ENCODE measurements at places on chromosomes 4 and X.

- no peak for DNase-seq
Measured at GRCh38 chrX:72139538-72139937, 7.8 kb upstream of the RTL5 start.

DNA sequence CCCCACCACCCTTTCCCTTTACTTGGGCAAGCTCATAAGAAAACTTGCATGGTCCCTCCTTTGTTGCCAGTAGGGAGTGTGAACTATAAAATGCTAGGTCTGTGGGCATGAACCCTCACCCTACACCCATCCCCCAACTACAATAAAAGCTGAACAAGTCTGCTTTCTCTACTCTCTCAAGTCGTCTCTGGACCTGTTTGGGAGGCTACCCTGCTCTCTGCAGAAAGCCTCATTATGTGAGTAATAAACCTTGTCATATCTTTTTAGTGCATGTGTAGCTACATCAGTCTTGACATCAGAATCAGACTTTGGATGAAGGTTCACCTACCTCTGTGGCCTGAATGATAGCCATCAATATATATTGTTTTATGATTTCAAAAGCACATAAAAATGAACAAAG is 155.4 kb upstream of the FAM241A start:
- no peak for DNase-seq

GRCh38 chr4:163808011-163808410 is 313.5 kb downstream of the TMA16 start:
- DNase-seq: no peak

DNA sequence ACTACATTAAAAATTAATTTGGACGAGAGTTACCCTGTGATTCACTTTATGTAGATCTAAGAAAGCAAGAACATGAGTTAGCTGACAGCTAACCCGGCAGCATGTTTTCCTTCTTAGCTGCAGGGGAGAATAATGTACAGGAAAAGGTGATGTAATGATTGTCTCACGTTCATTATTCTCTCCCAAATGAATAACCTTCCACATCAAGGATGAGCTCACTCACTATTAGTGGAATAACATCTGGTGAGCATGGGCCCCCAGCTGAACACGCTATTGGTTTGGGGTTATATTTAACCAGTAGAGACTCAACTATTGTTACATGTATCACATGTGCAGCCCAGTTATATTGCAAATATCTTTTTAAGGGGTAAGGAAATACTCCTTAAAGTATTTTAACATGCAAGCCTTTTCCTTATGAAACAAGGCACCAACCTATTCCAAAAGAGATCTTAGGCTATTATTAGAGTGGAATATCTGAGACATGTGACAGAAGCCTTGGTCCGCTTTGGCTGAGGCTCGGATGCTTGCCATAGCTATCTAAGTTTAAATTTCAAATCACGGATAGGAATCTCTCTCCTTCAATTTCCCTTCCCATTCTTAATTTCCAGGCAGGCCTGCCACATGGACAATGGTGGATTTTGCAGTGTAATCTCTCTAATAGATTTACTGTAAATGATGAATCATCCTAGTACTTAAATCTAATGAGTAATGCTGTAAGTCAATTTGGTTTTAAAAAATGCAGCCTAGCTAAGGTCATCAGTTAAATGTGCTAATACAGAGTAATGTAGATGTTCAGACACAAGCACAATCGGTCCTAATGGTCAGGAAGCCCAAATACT is 99.0 kb upstream of the OTUD4 start:
- no peak for DNase-seq

DNA sequence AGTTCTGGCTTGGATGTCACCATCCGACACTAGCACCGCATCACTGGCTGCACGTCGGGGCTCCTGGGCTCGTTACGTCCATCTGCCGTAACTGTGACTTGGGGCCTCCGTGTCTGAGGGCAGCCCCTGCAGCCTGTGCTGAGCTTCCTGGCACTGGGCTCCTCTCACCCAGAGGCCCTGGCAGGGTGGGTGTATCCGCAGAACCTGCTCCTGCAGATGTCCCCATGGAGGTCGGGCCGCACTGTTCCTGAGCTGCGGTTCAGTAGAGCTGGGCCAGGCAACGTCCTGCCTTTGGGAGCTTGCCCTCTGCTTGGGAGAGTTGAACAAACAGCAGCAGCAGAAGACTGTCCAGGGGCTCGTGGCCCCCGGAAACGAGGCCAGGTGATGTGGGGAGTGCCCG is 71.4 kb downstream of the RGS12 start:
- DNase-seq: no peak

GRCh38 chr4:30642567-30642966 is 77.6 kb upstream of the PCDH7 start:
- DNase-seq: no peak

- DNase-seq: no peak
Measured at GRCh38 chr4:115355329-115355728, 241.9 kb upstream of the NDST4 start.

DNA sequence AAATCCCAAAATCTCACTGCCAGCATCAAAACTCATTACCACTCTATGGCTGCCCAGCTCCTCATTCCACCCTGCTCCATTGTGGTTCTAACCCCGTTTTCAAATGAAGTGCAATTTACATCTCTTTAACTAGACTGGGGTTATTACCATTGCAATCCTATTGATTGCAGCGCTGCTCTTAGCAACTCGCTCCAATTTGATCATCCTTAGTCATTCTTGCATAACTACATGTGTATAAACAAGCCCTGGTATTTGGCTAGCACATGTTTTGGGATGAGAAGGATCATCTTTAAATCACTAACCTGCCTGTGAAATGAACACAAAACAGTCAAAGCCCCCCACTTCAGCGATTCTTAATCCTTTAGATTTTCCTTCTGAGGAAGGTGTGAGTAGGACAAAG is 340.1 kb upstream of the PPARGC1A start:
- DNase-seq: no peak

DNA sequence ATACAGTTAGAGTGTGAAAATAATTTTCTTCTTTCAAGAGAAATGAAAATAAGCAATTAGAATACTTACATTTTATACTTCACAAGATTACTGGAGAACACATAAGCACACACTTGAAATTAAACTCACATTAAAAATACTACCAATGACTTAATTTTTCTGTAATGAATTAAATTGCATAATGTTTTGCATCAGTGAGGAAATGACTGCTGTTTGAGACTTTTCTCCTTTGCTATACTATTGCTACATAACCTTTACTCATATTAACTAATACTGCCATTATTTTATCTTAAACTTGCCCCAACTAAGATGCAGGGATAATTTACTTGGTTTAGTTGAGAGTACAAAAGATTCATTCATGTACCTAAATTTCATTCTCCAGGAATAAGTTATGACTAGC is 590.9 kb downstream of the ARAP2 start:
- DNase-seq: no peak

Data from MM.1S (cell line).